ENCODE measurements at places on chromosomes 12 and 14.
A peak's percentile ranks its signal among the peaks of the same experiment; 100 is the strongest.

DNA sequence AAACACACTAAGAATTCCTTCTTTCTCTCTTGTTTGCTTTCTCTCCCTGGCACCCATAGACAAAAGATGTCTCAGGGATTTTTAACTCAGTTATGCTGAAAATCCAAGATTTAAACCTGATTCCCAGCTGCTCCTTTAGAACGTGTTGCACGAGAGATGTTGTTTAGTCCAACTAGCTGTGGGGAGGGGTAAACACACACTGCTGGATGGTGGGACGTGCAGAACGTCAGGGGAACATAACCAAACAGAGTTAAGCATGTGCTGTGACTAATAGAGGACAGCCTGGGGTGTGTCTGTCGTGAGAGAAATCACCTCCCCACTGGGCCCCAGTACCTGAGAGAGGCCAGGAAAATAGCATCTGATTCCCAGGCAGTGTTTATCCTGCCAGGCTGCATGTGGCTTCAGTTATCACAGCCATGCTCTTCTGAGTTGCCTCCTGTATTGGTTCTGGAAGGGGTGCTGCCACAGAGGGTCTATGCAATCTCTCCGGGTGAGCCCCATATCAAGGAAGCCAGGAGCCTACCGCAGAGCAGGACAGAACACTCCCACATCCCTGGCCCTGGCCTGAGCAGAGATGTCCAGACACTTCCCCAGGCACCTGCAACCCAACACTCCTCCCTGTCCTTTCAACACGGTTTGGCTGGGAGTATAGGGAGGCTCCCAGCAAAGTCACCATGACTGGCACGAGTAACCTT lies 112.7 kb upstream of the EGLN3 start:
- DNase-seq, result no peak

- DNase-seq, result no peak
Measured at GRCh38 chr12:61854902-61855301, 405.3 kb upstream of the USP15 start.

GRCh38 chr12:71865166-71865713 lies 25.7 kb downstream of the TBC1D15 start:
- no peak for DNase-seq

DNA sequence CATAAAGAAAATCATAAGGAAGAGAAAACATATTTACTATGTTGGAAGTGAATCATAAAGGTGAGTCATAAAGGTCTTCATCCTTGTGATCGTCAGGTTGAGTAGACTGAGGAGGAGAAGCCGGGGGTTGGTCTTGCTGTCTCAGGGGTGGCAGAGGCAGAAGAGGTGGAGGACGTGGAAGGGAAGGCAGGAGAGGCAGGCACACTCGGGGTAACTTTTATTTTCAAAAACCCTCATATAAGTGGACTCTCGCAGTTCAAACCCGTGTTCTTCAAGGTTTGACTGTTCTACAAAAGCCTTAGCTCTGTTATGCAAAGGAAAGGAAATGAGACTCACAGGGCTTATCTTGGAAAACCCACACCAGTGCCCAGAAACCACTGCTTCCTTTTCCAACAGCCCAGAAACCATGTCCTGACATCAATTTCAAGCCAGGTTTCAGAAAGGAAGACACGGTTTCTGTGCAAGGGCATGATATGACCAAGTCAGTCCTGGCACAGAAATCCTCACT lies 14.0 kb downstream of the SMCO2 start:
- DNase-seq, result no peak

GRCh38 chr14:32019276-32019675 lies 57.8 kb upstream of the ARHGAP5 start:
- DNase-seq, result no peak

DNA sequence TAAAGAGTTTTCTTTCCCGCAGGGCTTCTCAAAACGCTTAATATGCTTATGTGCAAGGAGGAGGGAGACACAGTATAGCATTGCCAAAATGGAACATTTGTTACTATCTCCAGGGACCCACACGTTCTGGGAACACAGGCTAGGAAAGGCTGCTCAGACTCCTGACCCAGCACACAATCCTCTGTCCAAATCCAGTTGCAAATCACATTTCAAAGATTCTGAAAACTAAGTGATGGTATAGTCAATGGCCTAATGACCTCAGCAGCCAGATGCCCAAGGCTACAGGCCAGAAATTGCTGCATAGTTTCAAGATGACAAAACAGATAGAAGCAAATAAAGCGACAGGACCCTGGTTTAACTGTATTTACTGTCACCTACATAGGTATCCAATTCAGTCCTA lies 97.0 kb upstream of the GRIP1 start:
- DNase-seq, result no peak

GRCh38 chr12:52517005-52517835 lies 3.0 kb downstream of the KRT5 start:
- DNase-seq, result no peak

DNA sequence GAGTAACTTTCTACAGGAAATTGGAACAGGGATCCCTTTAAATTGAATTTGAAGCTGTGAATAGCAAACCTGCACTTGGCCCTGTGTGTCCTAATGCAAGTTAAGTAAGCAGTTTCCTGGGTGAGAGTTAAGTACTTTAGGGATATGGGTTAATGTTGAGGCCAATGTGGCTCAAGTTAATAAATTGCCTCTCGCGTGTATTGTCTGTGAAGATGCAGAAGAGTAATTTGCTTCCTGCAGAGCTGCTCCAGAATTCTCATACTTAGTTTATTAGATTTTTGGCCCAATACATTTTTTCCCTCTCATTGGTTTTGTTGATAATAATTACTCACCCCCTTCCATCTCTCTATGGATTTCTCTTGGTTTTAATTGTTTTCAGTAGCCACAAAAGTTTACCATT lies 86.5 kb downstream of the SLC25A47 start:
- no peak for DNase-seq

- DNase-seq, result peak; percentile 38
Measured at GRCh38 chr12:111201036-111201435, 167.9 kb downstream of the PHETA1 start.

DNA sequence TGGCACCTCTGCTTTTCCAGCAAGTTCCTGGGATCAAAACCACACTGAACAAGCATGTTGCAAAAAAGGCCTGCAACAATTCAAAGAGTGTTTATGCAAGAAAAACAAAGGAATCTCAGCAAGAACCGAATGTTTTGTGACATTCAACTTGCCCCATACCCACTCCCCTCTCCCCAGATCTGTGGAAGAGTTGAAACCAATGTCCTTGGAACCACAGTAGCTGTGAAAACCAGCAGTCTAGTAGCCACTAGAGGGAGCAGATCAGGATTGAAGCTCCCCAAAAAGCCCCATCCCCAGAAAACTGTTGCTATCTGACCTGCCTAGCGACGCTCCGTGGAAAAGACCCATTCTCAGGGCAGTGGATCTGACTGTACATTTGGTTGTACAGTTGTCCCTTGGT lies 27.1 kb downstream of the PRKAB1 start:
- DNase-seq, result peak; percentile 32

DNA sequence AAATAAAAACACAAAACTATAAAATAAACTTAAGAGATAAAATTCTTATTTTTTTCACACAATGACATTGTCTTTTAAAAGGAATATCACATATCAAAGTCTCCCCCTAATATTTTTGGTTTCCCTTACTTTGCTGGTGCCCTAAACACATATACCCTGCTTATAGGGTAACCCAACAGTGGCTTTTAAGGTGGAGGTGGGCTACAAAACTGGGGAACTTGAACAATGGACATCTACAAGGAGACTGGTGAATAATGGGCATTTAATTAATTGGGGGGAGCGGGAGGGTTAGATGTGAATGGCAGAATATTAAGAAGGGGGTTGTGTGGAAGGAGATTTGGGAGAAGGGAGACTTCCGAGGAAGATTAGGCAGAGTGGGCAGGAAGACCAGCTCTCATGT lies 9.6 kb downstream of the B4GALNT1 start:
- no peak for DNase-seq
